ENCODE measurements at places on chromosomes 2 and 18. TPM values are rescaled to one million over a fixed set of nuclear protein-coding genes. Genes with fewer than 3 reads are reported as not detected.

CDK15 gene
- total RNA-seq: 4.5 TPM

- DNase-seq: no peak
Observed at GRCh38 chr2:38537937-38538525, 64.7 kb downstream of the HNRNPLL start.

DNA sequence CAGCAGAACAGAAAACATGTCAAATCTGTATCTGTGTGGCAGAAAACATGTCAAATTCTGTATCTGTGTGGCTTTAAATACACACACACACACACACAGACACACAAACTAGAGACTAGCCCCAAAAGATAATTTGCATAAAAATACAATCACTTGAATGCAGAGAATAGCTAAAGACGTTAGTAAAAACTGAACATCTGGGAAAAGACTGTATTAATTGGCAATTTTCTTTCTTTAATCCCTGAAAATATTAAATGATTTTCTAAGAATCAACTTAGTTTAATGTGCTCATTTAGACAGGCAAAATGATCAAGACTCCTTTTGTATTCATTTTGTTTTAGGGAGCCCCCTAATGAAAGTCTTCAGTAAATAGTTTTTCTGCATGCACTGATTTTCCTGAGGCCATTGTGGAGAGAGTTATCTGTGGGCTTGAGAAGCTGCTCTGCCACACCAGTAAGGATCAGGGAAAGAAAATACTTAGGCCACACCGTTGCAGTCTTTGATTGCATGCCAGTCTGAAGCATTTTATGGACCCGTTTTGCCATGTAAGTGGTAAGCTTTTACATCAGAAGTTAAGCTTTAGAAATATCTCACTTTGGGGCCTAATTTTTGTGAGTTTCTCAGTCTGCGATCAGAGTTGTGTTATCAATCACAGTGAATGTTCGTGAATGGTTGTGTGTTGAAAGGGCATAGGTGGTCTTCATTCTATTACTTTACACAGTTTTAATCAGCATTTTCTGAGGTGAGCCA, 2.2 kb downstream of the SPATS2L start:
- DNase-seq: no peak

- no peak for DNase-seq
Observed at GRCh38 chr2:63614983-63615945, 26.5 kb downstream of the MDH1 start.

GRCh38 chr2:197148401-197148800, 162.2 kb downstream of the ANKRD44 start:
- no peak for DNase-seq

- no peak for DNase-seq
Observed at GRCh38 chr2:36270758-36271157, 84.8 kb upstream of the CRIM1 start.

DNA sequence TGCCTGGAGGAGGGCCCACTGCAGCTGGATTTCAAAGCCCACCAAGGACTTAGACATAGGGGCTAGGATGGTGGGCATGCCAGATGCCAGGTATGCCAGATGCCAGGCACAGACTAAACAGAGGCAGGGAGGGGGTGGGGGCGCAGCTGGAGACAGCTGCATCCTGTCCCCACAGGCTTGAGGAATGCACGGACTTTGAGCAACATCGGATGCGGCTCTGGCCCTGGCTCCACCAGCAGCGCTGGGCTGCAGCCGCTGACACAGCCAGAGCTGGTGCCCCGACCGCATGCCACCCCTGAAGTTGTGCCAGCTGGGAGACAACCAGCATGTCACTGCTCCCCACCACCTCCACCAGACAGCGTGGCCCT, 39.5 kb downstream of the AQP12A start:
- no peak for DNase-seq

DNA sequence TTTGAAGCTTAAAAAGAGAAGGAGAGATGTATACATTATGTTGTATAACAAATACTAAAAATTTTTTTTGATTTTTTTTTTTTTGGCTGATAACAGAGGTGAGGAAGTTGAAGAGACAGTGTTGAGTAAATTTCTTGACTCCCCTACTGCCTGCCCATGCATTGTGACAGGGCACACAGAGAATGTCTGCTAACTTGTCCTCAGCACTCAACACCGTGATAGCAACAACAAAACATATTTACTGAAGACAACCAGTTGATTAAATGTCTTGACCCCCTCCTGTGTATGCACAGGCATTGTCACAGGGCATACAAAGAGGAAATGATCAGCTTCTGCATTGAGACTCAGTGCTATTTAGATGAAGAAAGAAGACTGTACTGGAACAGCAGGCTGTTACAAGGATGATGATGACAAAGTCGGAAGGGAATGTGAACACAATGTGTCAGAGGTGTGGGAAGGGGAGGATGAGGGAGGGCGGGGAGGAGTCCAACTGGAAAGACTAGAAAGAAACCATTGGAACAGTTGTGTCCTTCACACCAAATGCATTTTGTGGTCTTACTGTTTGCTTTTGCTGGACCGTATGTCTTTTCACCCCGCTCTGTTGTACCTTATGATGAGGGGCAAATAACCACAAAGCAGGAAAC, 89.5 kb downstream of the CERS6 start:
- DNase-seq: no peak

- no peak for DNase-seq
Observed at GRCh38 chr2:40487602-40488001, 35.7 kb upstream of the SLC8A1 start.

- no peak for DNase-seq
Observed at GRCh38 chr2:226548732-226549131, 250.9 kb downstream of the IRS1 start.
